ENCODE measurements at places on chromosomes 6 and 20.
A peak's percentile ranks its signal among the peaks of the same experiment; 100 is the strongest.

GRCh38 chr6:30750379-30750668 lies 6.0 kb upstream of the IER3 start:
- no peak for DNase-seq

- peak; percentile 88 for DNase-seq
Measured at GRCh38 chr6:27866357-27867050, 45.7 kb downstream of the OR2B2 start.

DNA sequence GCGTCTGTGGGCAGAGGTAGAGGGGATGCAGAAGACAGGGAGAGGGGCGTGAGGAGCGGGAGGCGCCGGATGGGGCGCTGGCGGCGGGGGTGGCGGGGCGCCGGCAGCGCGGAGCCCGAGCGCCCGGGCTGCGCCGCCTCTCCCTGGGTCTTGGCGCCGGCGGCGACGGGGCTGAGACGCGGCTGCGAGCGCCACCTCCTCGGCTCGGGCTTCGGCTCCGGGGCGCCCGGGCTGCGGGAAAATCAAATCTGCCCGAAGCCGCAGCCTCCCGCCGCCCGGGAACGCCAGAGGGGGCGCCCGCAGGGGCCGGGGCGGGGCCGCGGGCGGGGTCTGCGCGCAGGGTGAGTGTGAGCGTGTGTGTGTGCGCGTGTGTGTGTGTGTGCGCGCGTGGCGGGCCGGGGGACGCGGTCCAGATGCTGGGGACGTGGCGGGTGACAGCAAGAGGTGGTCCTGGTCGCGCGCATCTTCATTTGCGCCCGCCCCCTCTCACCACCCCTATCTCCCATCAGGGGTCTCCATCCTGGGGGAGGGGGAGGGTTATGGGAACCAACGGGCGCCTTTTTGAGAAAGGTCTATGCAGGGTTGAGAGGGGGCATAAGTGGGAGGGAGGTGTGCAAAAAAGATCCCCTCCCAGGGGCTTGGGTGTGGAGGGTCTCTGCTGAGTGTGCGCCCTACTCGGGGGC lies 646 bp upstream of the CPNE5 start:
- peak; percentile 43 for DNase-seq

- DNase-seq, result no peak
Measured at GRCh38 chr6:139416146-139416545, 41.7 kb upstream of the CITED2 start.

DNA sequence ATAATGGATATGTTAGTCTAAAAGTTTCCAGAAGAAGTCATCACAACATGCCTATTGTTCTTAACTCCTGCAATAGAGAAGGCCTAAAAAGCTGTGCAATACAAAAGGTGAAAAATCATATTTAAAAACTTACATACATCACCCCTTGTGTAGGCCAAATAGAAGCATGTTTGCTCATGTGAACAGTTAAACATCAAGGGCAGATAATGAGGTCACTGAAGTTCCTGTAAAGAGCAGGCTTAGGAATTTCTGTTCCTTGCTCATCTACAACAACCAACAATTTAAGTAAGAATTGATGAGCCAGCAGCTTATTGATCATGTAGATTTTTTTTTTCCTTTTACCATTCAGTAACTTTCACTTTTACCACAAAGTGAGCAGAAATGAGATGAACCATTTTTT lies 7.5 kb upstream of the NUP153 start:
- DNase-seq, result no peak

DNA sequence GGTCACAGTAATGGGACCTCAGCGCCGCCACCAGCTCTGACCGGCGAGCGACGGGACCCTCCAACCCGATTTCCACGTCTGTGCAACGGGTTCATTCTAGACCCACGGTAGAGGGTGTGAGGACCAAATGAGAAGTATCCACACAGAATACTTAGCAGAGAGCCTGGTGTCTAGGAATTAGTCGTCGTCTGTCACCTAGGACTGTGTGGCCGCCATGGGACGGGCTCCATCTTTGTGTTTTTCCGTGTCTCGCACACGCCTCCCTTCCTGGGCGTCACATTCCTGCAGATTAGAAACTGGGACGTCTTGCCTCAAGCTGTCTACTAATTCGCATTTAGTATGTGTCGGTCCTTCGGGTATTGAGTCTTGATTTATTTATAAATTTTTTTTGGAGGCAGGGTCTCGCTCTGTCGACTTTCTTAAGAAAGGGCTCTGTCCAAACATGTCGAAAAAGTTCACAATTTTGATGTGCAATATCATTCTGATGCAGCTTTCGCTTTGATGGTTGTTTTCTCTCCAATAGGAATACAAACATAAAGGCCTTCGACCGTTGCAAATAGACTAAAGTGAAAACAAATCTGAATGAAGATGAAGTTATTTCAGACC lies 563 bp downstream of the MGME1 start:
- peak; percentile 32 for DNase-seq

GRCh38 chr20:32281711-32282110 lies 4.3 kb downstream of the KIF3B start:
- DNase-seq, result no peak

DNA sequence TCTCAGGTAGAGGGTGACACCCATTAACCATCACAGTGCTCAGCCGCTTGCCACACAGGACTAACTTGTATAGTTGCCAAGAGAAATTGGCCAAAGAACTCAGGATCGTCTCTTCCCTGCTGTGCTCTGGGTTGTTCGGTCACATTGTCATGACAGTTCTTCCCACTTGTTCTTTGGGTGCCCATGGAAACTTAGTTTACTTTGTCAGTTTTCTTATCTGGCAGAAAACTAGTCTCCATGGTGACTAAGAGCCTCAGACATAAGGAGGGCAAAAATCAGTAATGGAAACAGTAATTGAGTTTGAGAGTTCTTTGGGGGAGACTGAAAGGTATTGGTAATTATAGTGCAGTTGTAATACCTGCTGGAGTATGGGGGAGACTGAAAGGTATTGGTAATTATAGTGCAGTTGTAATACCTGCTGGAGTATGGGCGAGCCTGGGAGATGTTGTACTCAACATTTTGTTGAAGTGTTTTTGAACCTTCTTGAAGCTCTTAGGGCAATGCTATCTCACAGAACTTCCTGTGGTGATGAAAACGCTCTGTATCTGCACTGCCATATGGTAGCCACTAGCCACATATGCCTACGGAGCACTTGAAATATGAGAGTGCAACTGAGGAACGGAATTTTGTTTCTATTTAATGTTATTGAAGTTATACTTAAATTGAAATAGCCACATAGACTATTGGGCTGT lies 95.2 kb upstream of the HDGFL1 start:
- no peak for DNase-seq

DNA sequence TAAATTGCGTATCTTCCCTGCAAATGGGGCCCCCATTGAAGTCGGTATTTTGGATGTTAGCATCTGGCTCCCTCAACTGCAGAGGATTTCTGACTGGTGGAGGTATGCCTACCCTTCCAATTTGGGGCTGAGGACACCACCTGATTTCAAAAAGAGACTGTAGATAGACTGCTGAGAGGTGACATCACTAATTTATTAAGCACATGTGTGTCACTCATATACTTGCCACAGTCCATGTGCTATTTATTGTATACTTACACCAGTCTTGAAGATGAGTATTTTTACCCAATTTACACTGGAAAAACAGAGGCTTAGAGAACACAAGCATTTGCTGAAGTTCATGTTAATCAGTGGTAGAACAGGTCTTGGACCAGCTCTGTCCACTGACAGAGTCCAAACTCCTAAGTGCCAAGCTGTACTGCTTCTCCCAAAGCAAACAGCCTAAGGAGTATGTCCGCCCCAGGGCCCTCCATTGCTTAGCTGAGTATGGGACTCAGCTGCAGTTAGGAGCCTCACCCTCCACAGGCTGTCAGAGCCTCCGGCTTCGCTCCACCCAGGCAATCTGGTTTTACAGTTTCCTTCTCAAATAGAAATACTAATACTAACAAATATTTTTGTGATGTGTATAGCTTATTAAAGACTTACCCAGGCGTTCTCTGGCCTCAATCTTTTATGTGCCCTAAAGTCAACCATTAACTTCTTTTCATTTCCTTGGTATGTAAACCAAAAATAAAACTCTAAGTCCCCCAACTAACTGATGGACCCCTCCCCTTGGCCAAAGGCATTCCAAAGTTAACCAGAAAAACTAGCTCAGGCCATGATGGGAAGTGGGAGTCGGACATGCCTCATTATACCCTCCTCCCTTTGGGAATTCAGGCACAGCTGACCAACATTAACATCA lies 17.5 kb downstream of the RIN2 start:
- DNase-seq, result no peak

DNA sequence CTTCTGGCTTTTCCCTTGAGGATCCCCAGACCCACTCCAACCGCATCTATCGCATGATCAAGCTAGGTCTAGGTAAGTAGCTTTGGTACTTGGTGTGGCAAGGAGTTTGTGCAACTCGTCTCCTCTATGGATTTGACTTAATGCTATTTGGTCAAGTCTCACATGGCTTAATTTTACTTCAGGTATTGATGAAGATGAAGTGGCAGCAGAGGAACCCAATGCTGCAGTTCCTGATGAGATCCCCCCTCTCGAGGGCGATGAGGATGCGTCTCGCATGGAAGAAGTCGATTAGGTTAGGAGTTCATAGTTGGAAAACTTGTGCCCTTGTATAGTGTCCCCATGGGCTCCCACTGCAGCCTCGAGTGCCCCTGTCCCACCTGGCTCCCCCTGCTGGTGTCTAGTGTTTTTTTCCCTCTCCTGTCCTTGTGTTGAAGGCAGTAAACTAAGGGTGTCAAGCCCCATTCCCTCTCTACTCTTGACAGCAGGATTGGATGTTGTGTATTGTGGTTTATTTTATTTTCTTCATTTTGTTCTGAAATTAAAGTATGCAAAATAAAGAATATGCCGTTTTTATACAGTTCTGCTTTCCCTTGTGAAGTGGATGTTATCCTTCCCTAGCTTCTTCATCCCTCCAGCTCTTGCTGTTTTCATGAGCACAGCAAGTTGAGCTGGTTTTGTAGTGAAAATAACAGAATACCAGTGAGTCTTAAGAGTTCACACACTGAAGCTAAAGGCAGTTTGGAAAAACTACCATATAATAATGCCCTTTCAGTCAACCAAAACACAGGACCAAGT lies 3.8 kb downstream of the SLC35B2 start:
- DNase-seq, result peak; percentile 65

DNA sequence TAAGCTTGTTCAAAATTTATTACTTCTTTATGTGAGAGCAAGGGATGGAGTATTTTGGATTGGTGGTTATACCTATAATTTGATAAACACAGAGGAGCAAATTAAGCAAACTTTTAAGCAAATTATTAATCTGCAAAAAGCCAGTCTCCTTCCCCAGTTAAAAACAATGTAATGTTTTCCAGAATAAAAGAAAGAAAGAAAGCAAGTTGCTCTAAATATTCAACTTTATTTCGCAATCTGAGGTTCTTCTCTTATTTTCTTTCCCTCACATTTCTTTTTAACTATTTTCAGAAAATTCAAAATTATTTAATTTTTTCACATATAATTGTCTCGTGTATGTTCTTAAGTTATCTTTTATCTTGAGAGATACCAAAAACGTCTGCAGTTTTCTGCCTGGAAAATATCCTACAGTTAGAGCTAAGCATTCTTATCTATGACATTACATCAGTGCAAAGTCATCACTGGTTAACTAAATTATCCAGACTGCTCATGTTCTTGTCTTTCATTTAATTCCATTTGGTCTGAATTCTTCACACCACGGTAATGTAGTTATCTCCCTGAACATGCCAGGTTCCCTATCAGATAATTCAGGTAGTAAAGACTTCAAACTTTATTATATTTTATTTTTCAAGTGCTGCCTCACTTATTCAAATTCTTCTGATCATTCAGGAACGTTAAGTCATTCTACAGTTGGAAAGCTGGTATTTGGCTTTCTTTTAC lies 3.3 kb upstream of the CNKSR3 start:
- DNase-seq, result no peak

DNA sequence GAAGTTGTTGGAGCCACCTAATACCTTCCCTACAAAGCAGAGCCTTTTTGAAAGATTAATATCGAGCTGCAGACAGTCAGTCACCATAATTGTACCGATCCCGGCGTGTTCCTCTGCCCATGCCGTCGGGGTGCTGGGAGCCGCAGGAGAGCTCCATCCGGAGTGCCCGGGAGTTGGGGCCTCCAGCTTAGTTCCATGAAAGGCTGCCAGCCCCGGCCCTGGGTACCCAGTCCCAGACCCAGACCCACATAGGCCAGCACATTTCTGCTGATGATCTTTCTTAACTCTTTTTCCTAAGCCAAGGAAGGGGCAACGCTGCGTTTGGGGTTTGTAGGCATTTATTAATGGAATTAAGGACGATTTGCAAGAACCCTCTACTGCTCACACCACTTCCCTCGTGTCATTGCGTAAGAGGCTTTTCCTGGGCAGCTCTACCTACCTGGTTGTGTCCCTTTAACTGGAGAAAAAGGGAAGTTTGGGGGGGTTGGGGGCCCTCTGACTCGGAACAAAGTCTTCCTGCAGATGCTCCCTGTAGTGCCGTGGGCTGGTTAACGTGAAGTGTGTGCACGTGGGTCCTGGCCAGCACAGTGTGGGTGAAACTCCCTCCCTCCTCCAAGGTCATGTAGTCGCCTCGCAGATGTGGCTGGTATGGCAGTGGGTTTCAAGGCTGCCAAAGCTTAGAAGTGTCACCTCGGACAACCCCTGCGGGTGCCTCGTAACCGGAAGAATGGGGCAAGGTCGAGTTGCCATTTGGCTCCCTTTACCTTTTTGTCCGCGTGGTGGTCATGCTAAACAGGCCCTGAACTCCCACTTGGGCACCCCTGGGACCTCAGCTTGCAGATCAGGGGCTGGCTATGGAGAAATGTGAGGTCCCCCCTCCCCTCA lies 54.3 kb upstream of the APCDD1L start:
- DNase-seq, result no peak

- no peak for DNase-seq
Measured at GRCh38 chr6:81998432-81998831, 246.0 kb upstream of the TENT5A start.

- DNase-seq, result peak; percentile 75
Measured at GRCh38 chr6:33620856-33621710, at the start of gene ITPR3. Gene ITPR3, plus strand, starts transcription at chr6:33621322. Its CDS starts 281 bp downstream, at chr6:33621603.

DNA sequence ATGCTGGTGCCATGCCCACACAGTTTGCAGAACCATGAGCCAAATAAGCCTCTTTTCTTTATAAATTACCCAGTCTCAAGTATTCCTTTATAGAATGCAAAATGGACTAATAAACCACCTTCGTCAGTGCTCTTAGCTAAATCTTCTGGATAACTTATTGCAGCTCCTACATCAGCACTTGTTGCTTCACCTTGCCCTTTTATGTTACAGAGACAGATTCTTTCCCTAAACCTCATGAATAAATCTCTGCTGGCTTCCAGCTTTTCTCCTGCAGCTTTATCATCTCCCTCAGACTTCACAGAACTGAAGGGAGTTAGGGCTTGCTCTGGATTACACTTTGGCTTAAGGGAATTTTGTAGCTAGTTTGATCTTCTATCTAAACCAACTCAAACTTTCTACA lies 22.6 kb downstream of the NUP153 start:
- no peak for DNase-seq
